ENCODE measurements at places on chromosomes 11 and 22. TPM values are rescaled to one million over a fixed set of nuclear protein-coding genes. Genes with fewer than 3 reads are reported as not detected.

DNA sequence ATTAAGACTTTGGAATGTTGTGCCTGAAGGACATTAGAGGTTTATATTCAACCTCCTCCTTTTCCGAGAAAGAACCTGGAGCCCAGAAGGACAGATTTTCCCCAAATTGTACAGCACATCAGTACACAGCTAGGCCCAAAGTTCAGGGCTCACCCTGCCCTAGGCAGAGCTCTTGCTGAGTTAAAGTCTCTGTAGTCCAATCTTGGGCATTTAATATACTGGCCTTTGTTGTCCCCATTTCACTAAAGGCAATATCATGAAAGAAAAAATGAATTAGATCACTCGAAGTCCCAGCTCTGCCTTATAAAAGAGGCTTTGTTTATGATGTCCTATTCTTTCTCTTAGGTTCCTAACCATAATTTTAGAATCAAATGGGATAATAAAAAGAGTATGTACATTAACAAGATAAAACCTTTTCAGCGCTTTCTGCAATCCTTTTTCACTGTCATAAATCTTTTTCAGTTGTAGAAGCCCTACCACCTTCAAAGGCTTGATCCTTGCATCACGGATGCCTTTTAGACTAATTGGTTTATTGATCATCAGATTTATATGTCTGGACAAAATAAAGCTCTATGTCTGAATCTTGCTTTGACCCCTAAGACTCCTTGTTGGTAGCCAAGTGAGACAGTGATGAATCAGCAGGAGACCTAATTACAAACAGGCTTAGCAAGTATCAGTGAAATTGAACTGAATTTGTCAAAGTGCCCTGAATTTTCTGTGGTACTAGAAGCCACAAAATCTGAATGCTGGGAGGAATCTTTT lies 39.8 kb downstream of the RELT start:
- no peak for DNase-seq

DNA sequence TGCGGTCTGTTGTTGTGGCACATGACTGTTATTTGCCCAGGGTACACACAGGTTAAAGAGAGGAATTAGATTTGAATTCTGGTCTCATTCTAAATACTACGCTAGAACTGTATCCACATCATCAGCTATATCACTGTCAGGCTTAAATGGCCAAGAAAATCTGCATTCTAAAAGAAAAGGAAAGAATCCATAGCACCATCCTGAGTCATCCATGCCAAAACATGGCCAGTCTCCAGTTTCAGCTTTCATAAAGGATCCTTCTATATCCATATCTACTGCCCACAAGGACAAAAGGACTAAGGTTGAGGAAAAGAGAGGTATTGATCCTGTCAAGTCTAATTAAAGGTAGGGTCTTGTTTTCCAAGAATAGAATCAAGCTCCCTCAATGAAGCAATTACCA lies 73.6 kb upstream of the GDPD4 start:
- no peak for DNase-seq

Gene OVOL1
- total RNA-seq, result not detected

- no peak for DNase-seq
These were observed at the start of gene ELMOD1 for GRCh38 chr11:107590460-107591377. Gene ELMOD1, plus strand, starts transcription at chr11:107591147. Its CDS starts 27,043 bp downstream, at chr11:107618190.

GRCh38 chr22:34943830-34944229 lies 122.1 kb upstream of the ISX start:
- no peak for DNase-seq

DNA sequence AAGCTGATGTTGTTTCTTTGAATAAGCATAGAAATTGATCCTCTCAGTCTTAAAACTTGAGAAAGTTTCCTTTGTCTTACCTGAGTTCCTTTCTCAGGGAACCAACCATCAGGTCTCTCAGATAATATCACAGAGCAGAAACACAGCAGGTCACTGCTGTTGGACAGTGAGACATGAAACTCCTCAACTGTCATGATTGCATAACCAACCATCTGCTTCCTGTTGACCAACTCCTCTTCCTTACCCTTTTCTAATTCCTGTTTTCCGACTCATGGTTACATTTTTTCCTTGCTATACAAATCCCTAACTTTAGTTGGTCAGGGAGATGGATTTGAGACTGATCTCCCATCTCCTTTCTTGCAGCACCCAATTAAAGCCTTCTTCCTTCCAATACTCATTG lies 845.3 kb downstream of the FAM181B start:
- no peak for DNase-seq

Gene SAA4
- total RNA-seq, result not detected

DNA sequence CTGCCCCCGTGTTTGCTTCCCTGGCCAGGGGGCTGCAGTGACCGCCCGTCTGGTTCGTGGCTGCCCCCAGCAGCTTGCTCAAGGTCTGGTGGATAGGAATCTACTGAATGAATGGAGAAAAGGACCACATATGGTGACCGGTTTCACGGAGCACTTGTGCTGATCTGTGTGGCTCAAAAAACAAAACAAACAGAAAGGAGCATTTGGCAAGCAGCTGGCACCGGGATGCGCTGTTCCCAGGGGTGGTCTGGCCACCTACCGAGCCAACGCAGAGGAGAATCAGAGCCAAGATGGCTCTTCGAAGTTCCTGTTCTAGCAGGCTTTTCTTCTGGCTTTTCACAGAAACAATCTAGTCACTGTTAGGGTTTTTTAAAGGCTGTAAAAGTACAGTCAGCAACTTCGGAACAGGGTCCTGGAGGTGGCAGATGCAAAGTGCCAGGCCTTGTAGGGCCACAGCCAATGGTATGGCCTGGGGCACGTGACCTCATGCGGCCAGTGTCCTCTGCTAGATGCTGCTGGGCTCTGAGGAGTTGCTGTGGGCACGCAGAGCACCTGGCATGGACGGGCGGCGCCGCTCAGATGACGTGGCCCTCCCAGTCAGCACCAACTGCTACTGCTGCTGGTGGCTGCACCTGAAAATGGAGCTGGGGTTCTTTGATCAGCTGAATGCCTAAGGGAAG lies 27.3 kb upstream of the PACSIN2 start:
- DNase-seq, result no peak

- no peak for DNase-seq
These were observed 20.8 kb upstream of the TUB start for GRCh38 chr11:8060146-8060719.

Gene KRTAP5-1
- total RNA-seq, result not detected

DNA sequence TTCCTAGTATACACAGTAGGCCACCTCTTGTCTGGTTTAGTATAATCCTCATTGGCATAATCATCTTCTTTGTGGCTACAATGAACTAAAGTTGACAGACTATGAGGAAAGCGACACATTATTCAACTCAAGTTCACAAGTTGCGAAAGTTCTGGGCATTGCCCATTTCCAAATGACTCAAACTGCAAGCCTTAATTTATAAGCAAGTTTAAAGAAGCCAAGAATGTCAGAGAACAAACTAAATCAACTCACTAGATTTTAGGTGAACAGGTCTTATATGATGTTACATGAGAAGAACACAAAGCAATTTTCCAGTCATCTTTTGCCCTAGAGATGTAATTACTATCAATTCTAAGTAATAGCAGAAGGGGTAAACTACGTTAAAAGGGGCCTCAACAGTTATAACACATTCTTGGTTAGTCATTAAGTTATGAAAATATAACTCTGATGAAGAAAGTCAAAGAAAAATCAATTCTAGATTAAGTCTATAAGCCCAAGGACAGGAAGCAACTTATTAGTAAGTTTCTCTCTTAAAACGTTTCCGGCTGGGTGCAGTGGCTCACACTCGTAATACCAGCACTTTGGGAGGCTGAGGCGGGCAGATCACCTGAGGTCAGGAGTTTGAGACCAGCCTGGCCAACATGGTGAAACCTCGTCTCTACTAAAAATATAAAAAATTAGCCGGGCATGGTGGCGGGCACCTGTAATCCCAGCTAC lies 21.5 kb downstream of the PICALM start:
- no peak for DNase-seq

Data from esophagus muscularis mucosa (tissue), 4 donors.